Lung (tissue), 17 donors: ENCODE measurements at places on chromosomes 1 and 21.

GRCh38 chr1:226845624-226846023, 24.8 kb upstream of the PSEN2 start:
- no peaks in the 10 kb centered on the region for H3K36me3 ChIP-seq
- no peaks in the 10 kb centered on the region for H3K27me3 ChIP-seq
- no peak overlapping the region for H3K4me3 ChIP-seq
- no peak for DNase-seq
- no peaks in the 10 kb centered on the region for H3K4me1 ChIP-seq

DNA sequence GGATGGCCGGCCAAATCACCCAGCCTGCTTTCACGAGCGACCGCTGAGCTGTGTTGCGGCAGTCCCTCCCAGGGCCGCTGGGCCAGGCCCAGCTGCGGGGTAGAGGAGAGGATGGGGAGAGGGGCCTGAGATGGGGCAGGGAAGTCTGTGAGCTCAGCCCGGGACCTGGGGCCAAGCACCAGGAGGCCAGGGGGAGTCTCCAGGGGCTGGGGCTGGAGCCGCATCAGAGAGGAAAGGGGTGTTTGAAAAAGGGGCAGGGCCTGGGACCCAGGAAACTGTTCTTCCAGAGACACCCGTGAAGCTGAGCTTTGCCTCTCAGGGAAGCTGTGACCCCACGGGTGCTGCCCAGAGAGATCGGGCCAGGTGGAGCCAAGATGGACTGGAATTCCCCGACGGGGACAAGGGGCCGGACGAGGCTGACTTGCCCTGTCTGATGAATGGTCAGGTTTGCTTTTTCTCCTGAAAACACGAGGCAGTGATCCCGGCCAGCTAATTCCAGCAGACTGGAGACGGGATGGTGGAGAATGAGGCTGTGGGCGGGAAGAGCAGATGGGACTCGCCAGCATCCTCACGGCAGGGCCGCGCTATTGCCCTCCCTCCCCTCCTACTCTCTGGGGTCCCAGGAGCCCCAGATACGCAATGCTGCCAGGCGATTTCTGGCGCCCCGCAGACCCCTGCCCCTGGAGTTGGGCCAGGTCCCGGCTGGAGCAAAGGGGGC, 40.3 kb upstream of the COL18A1 start:
- no peaks in the 10 kb centered on the region for H3K27me3 ChIP-seq
- DNase-seq: peak; percentile 65
- H3K36me3 ChIP-seq: no peaks in the 10 kb centered on the region
- H3K27ac ChIP-seq: peak overlapping the region; percentile 94

GRCh38 chr21:37940691-37941090, 24.4 kb upstream of the KCNJ6 start:
- H3K27me3 ChIP-seq: no peaks in the 10 kb centered on the region
- H3K27ac ChIP-seq: no peak overlapping the region
- H3K4me3 ChIP-seq: no peak overlapping the region
- H3K36me3 ChIP-seq: no peaks in the 10 kb centered on the region
- H3K4me1 ChIP-seq: peaks cover 3% of the 10 kb centered on the region

DNA sequence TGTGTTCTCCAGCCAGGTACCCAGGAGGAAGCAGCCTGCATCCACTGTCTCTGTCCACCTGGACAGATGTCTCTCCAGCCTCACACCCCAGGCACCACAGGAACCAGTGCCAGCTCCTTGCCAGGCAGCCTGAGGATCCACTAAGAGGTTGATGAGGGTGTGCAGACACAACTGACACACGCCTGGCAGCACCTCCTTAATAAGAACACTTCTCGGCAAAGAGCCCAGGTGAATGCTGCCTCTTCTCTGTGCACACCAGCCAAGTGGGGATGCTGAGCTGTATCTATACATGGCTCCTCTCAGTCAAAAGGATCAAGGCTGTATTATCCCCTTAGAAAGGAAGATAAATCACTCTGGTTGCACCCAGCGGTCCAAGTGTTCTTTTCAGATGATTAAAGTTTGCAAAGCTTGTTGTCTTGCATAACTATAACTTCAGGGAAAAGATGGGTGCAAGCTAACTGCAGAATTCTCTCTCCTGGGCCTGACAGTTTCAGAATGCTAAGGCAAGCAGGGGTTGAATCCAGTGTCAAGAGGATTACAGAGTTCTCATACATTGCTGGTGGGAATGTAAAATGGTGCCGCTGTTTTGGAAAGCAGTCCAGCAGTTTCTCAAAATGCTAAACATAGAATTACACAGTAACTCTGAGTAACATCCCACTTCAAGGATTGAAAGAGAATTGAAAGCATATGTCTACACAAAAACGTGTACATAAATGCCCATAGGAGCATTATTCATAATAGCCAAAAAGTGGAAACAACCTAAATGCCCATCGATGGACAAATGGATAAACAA, 3.7 kb upstream of the CAPN8 start:
- DNase-seq: no peak
- no peak overlapping the region for H3K27ac ChIP-seq
- no peak overlapping the region for H3K4me3 ChIP-seq
- H3K36me3 ChIP-seq: no peaks in the 10 kb centered on the region
- H3K27me3 ChIP-seq: no peaks in the 10 kb centered on the region

- no peak for DNase-seq
- H3K36me3 ChIP-seq: no peaks in the 10 kb centered on the region
- H3K27me3 ChIP-seq: no peaks in the 10 kb centered on the region
- H3K4me3 ChIP-seq: no peak overlapping the region
- H3K4me1 ChIP-seq: no peaks in the 10 kb centered on the region
Measured at GRCh38 chr1:160665330-160666078, 18.7 kb upstream of the SLAMF1 start.

DNA sequence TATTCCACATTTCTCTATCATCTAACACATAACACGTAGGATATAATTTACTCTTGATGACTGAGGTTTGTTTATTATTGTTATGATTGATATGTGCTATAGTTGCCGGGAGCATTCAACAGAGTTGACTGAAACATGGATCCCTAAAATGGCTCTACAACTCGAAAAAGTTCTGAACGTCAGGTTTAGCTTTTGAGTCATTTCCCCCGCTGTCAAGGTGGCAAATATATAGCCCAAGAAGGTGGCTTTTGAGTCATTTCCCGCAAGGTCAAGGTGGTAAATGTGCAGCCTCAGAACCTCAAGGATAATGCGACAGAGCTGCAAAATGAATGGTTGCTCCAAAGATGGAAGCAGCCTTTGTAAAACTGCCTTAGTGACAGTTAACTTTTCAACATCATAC, 104.0 kb downstream of the NIBAN1 start:
- H3K36me3 ChIP-seq: peaks cover 1% of the 10 kb centered on the region
- no peak for DNase-seq
- no peaks in the 10 kb centered on the region for H3K27me3 ChIP-seq
- H3K4me1 ChIP-seq: no peaks in the 10 kb centered on the region
- H3K27ac ChIP-seq: no peak overlapping the region
- no peak overlapping the region for H3K4me3 ChIP-seq

- no peak overlapping the region for H3K27ac ChIP-seq
- H3K4me1 ChIP-seq: no peaks in the 10 kb centered on the region
- no peak for DNase-seq
- H3K36me3 ChIP-seq: peaks cover 5% of the 10 kb centered on the region
Measured at GRCh38 chr1:5884110-5884509, 108.1 kb downstream of the NPHP4 start.

GRCh38 chr1:243390162-243390791, 134.4 kb downstream of the SDCCAG8 start:
- no peak overlapping the region for H3K4me3 ChIP-seq
- H3K36me3 ChIP-seq: peaks cover 7% of the 10 kb centered on the region
- H3K4me1 ChIP-seq: no peaks in the 10 kb centered on the region
- no peak for DNase-seq

GRCh38 chr1:84298328-84298683, 3.2 kb upstream of the SAMD13 start:
- H3K36me3 ChIP-seq: no peaks in the 10 kb centered on the region
- peak; percentile 70 for DNase-seq
- H3K4me1 ChIP-seq: peaks cover 7% of the 10 kb centered on the region
- no peaks in the 10 kb centered on the region for H3K27me3 ChIP-seq
- peak overlapping the region; percentile 94 for H3K27ac ChIP-seq

- H3K36me3 ChIP-seq: peaks cover 20% of the 10 kb centered on the region
- H3K27me3 ChIP-seq: no peaks in the 10 kb centered on the region
- H3K4me1 ChIP-seq: no peaks in the 10 kb centered on the region
- H3K27ac ChIP-seq: no peak overlapping the region
Measured at GRCh38 chr1:88768816-88769215, 84.7 kb downstream of the PKN2 start.

DNA sequence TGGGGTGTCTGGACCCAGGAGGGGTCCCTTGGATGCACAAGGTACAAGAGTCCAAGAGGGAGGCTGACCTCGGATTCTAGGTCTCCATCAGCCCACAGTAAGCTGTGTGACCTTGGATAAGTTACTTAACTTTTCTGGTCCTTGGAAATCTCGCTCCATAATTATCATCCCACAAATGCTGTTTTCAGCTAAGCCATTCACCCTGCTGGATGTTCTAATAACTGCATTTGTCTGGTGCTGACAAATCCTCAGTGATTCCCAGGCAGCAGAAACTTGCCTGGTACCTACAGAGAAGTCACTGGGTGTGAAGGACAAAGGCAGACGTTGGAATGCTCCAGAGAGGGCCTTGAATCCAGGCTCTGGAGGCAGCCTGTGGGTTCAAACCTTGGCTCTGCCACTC, 89.7 kb downstream of the IGSF21 start:
- no peaks in the 10 kb centered on the region for H3K4me1 ChIP-seq
- no peak overlapping the region for H3K27ac ChIP-seq
- H3K4me3 ChIP-seq: no peak overlapping the region
- H3K36me3 ChIP-seq: no peaks in the 10 kb centered on the region
- no peaks in the 10 kb centered on the region for H3K27me3 ChIP-seq

GRCh38 chr1:44346878-44347277, 8.2 kb downstream of the ERI3 start:
- no peak overlapping the region for H3K27ac ChIP-seq
- no peaks in the 10 kb centered on the region for H3K27me3 ChIP-seq
- H3K4me1 ChIP-seq: peaks cover 20% of the 10 kb centered on the region
- no peak overlapping the region for H3K4me3 ChIP-seq
- peaks cover 3% of the 10 kb centered on the region for H3K36me3 ChIP-seq
- no peak for DNase-seq

GRCh38 chr1:152182431-152182830, 23.4 kb upstream of the RPTN start:
- H3K36me3 ChIP-seq: no peaks in the 10 kb centered on the region
- H3K27me3 ChIP-seq: no peaks in the 10 kb centered on the region
- no peak overlapping the region for H3K4me3 ChIP-seq
- H3K27ac ChIP-seq: no peak overlapping the region

- H3K36me3 ChIP-seq: no peaks in the 10 kb centered on the region
- peaks cover 4% of the 10 kb centered on the region for H3K4me1 ChIP-seq
- no peaks in the 10 kb centered on the region for H3K27me3 ChIP-seq
- no peak overlapping the region for H3K4me3 ChIP-seq
- no peak overlapping the region for H3K27ac ChIP-seq
Measured at GRCh38 chr21:28734522-28735175, 258.0 kb downstream of the LTN1 start.

GRCh38 chr21:29082046-29082815, 8.8 kb upstream of the CCT8 start:
- H3K4me3 ChIP-seq: no peak overlapping the region
- no peak for DNase-seq

DNA sequence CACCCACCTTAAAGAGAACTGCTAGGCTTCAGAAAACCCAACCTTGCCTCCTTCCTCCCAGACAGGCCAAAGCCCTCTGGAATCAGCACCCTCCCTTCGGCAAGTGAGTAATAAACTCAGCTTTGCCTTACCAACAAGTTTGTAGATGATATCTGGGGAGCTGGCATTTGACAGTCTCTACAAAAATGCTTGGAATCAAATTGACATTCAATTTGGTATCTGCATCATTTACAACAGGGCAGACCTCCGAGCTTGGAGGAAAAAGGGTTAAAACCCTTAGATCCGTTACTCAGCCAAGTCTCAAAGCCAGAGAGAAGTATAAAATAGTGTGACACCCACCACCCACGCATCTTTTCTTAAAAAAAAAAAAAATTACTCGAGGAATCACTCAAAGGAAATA, 149.3 kb upstream of the EDN2 start:
- no peaks in the 10 kb centered on the region for H3K4me1 ChIP-seq
- no peaks in the 10 kb centered on the region for H3K36me3 ChIP-seq
- H3K27me3 ChIP-seq: no peaks in the 10 kb centered on the region
- H3K27ac ChIP-seq: no peak overlapping the region
- no peak for DNase-seq

GRCh38 chr1:195686764-195687163, 921.5 kb downstream of the KCNT2 start:
- no peak overlapping the region for H3K27ac ChIP-seq
- H3K4me3 ChIP-seq: no peak overlapping the region
- DNase-seq: no peak
- no peaks in the 10 kb centered on the region for H3K4me1 ChIP-seq
- no peaks in the 10 kb centered on the region for H3K36me3 ChIP-seq

DNA sequence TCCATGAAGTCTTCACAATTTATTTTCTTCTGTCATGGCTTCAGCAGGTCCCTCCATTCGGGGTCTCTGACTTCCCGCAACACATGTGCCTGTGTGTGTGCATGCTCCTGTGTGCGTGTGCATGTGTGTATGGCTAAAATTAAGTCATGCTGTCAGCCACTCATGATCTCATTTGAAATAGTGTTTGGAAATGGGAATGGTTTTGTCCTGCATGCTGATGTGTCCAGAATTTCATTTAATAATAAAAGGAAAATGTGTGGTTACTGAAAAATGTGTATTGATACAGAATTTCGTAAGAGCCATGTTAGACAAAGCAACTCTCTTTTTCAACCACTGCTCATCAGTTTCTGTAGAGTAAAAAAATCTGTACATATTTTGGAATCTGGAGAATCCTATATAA, 123.8 kb upstream of the PRDX6 start:
- H3K27me3 ChIP-seq: no peaks in the 10 kb centered on the region
- H3K27ac ChIP-seq: no peak overlapping the region
- H3K4me3 ChIP-seq: no peak overlapping the region
- H3K36me3 ChIP-seq: no peaks in the 10 kb centered on the region
- no peaks in the 10 kb centered on the region for H3K4me1 ChIP-seq

DNA sequence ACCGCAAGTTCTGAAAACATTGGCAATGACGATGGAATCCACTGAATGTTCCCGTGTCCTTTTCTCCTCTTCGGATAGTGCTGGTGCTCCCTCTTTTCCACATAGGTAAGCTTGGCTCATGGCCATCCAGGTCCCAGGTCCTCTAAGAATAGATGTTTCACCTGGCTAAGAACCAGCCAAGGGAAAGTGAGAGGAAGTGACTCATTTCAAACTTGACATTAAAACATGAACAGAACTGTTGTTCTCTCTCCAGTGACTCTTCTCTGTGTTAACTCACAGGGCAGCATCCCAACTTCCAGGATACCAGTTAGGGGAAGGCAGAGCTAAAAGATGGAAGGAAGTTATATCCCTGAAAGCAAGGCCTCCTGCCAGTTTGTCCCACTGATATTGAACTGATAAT, 493.8 kb upstream of the CHRM3 start:
- no peak overlapping the region for H3K4me3 ChIP-seq
- no peak overlapping the region for H3K27ac ChIP-seq
- H3K27me3 ChIP-seq: no peaks in the 10 kb centered on the region
- no peaks in the 10 kb centered on the region for H3K4me1 ChIP-seq
- H3K36me3 ChIP-seq: no peaks in the 10 kb centered on the region

GRCh38 chr1:156652131-156652991, 10.4 kb downstream of the BCAN start:
- DNase-seq: peak; percentile 59
- no peak overlapping the region for H3K27ac ChIP-seq
- no peaks in the 10 kb centered on the region for H3K36me3 ChIP-seq
- no peaks in the 10 kb centered on the region for H3K4me1 ChIP-seq
- H3K4me3 ChIP-seq: no peak overlapping the region
